ENCODE measurements at places on chromosomes 11 and 22.

- no peak for DNase-seq
Observed at GRCh38 chr22:48979482-48979881, 848.2 kb downstream of the BRD1 start.

GRCh38 chr11:92638678-92639077 lies 330.8 kb upstream of the MTNR1B start:
- DNase-seq, result no peak

GRCh38 chr11:5892908-5893307 lies at the start of gene OR52E5:
TSS of gene OR52E5 (plus strand) at chr11:5893208. CDS start at chr11:5900777, 7,569 bp downstream.
- no peak for DNase-seq

DNA sequence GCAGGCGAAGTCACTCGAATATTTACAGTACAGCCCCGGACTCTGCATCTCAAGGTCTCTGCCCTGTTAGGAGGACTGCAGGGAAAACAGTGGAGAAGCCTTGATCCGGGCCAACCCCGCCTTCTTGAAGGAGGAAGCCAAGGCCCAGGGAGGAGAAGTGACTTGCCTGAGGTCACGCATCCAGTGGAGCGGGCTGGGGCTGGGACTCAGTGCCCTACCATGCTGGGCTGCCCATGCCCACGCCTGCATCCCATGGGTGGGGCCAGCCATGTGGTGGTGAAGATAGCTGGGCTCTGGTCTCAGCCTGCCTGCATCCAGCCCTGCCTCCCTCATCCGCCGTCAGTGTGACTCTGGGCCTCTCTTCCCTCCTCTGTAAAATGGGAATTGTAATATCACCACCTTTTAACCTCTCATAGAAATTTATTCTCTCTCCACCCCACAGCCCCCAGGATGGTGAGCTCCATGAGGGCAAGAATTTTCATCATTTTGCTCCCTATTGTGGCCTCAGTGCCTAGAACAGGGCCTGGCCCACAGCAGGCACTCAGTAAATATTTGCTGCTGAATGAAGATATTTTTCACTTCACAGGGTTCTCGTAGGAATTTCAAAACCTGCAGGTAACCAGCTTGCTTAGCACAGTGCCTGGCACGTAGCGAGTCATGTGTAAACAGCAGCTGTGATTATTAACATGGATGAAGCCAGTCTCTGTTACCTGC lies 57.3 kb downstream of the OTOG start:
- DNase-seq, result no peak

DNA sequence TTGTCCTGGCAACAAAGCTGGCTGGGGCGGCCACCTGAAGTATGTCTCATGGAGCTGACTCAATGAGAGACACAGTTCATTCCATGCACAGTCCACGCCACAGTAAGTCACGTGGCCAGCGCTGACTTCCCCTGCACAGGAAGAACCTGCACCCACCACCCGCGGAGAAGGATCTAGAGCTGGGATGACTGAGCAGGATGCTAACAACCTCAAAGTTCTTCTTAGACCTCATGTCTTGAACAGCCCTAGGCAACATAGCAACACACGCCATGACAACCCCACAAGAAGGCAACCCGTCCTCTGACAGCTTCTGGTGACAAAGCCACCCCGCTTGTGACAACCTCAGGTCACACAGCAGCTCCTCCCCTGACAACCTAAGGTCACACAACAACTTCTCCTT lies 76.9 kb upstream of the B3GAT1 start:
- DNase-seq, result no peak

DNA sequence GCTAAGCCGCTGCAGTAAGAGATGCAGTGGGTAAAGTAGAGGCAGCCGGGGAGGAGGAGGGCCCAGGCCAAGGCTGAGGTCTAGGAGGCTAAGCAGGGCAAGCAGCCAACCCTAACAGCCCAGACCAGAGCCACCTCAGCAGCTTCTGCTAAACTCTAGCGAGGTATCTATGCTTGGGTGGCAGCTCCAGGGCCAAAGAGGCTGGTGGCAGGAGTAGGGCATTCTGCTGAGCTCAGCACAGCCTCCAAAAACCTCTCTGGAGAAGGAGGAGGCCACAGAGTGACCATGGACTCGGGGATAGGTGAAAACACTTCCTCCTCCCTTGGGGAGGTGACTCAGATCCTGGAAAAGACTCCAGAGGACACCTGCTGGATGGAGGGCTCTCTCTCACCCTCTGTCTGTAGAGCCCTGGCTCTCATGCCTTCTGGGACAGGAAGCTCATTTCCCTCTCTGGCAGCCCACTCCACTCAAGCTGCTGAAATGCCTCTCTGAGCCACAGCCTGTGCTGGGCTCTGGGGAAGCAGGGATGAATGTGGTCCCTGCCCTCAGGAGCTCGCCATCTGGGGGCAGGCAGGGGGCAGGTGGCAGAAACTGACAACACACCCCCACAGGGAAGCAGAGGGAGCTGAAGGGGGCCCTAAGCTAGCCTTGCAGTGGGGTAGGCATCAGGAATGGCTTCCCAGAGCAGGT lies 16.5 kb upstream of the TPBGL start:
- no peak for DNase-seq

- DNase-seq, result no peak
Observed at GRCh38 chr11:11078344-11079086, 220.7 kb upstream of the ZBED5 start.

GRCh38 chr11:132898021-132898420 lies 634.3 kb downstream of the OPCML start:
- DNase-seq, result no peak

DNA sequence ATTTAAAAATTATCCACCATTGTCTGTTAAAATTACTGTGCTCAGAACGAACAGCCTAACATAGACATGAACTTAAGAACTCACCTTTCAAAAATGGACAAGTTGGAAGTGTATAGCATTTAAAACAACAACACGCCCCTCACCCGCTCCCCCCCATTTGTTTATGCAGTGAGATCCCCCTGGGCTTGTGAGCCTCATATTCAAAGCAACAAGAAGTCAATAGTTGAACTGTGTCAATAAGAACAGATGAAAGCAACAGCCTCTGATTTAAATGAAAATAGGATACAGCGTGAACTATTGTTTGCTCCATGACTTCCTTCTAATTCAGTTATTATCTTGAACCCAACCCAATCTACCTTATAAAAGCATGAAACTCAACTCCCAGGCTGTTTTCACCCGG lies 314.2 kb downstream of the BLID start:
- DNase-seq, result no peak
